ENCODE measurements at places on chromosomes 16 and 17.

- DNase-seq = no peak
These were observed 21.2 kb downstream of the CARHSP1 start for GRCh38 chr16:8847623-8848022.

GRCh38 chr16:52453644-52454043 lies 93.3 kb downstream of the TOX3 start:
- no peak for DNase-seq

GRCh38 chr16:73176577-73177013 lies 128.7 kb upstream of the ZFHX3 start:
- DNase-seq = no peak

GRCh38 chr16:67865318-67865717 lies 7.5 kb upstream of the EDC4 start:
- DNase-seq = no peak

GRCh38 chr17:39122991-39123390 lies 28.4 kb downstream of the PLXDC1 start:
- DNase-seq = no peak

- no peak for DNase-seq
These were observed 61.8 kb downstream of the KSR1 start for GRCh38 chr17:27518048-27518447.

GRCh38 chr17:19287651-19288050 lies 50.5 kb downstream of the EPN2 start:
- DNase-seq = no peak

DNA sequence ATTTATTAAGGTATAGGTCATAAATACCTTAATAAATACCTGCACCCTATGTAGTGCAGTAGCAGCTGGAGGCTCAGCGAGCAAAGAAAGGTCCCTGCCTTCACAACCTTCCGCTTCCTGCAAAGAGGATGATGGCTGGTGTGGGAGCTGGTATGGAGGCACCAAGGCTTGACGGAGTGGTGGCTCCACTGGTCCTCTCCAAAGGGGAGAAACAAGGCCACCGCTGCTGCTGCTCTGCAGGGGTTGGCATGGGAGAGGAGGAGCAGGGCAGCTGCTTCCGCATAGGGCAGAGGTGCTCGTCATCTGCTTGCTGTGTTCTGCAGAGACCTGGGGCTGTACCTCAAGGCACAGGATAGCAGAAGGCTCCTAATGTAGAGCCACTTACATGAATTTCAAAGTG lies 52.8 kb downstream of the NDEL1 start:
- no peak for DNase-seq

GRCh38 chr17:28334171-28334570 lies 1.1 kb downstream of the IFT20 start:
- DNase-seq = no peak

- no peak for DNase-seq
These were observed 26.9 kb upstream of the LITAF start for GRCh38 chr16:11613381-11614303.

DNA sequence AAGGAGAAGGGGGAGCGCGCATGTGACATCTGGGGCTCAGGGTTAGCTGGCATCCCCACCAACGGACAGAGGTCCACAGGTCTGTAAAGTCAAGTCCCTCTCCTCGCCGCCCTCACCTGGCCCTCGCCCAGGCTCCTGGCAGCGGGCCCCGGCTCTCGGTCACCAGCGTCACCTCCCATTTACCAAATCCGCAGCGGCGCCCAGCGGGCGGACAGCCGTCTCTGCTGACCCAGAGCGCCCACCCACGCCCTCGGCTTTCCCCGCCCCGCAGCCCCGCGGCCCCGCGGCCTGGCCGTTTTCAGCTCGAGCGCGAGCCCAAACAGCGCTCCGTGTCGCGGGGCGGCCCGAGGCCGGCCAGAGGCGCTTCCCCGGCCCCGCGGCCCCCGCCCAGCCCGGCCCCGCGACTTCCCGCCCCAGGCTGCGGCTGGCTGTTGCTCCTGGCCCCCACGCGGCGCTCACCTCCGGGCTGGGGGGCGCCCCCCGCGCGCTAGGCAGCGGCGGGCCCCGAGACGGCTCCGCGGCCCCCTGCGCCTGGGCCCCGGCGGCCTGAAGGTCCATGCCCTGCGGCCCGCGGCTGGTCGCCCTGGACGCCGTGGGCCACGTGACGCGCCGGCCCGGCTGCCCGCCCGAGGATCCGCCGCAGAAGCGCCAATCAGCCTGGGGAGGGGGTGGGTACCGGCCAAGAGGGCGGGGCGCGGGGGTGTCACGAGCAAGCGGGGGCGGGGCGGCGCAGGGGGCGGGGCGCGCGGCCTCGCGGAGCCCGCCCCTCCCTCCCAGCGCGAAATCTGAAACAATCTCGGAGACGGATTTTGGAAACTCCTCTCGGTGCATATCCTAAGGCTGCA lies at the start of gene COPRS:
COPRS (minus strand) TSS at position 603 of the 845 bp plus-strand sequence; CDS start at position 558, 45 bp downstream.
- peak; percentile 65 for DNase-seq

GRCh38 chr17:35708951-35709350 lies 22.5 kb upstream of the RASL10B start:
- no peak for DNase-seq
